Endothelial cell of umbilical vein (primary cell): ENCODE measurements at places on chromosomes 5 and 9.

- H3K4me1 ChIP-seq = no peaks in the 10 kb centered on the region
- H3K4me3 ChIP-seq = no peak overlapping the region
- no peak for DNase-seq
- H3K27me3 ChIP-seq = peaks cover 4% of the 10 kb centered on the region
Observed at GRCh38 chr5:139851558-139851957, 56.0 kb downstream of the PSD2 start.

DNA sequence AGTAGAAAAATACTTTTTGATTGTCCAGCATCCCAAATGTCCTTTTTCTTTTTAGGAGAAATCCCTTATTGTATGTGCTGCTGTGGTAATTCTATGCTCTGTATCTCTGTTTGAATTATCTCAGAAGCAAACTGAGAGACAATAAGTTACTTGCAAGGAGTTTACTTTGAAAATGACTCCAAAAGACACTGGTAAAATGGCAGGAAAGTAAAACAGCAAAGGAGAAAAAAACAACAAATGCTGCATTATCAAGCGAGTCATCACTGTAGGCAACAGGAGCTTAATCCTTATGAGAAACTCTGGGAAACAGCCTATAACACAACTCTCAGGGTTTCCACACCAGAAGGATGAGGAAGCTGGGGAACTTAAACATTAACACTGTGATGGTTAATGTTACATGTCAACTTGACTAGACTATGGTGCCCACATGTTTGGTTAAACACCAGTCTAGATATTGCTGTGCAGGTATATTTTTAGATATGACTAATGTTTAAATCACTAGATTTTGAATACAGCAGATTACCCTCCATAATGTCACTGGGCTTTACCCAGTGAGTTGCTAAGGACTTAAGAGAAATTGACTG is 92.6 kb upstream of the GAS1 start:
- H3K27me3 ChIP-seq = no peaks in the 10 kb centered on the region
- no peak overlapping the region for H3K27ac ChIP-seq
- H3K4me1 ChIP-seq = no peaks in the 10 kb centered on the region
- H3K4me3 ChIP-seq = no peak overlapping the region

- H3K4me1 ChIP-seq = peaks cover 5% of the 10 kb centered on the region
- no peak overlapping the region for H3K4me3 ChIP-seq
- no peaks in the 10 kb centered on the region for H3K36me3 ChIP-seq
- DNase-seq = no peak
Observed at GRCh38 chr9:131095666-131096268, 564 bp upstream of the AIF1L start.

GRCh38 chr9:121885345-121885901 is 207.7 kb downstream of the TTLL11 start:
- no peak for DNase-seq
- H3K4me3 ChIP-seq = no peak overlapping the region
- peaks cover 14% of the 10 kb centered on the region for H3K4me1 ChIP-seq
- no peak overlapping the region for H3K27ac ChIP-seq
- no peaks in the 10 kb centered on the region for H3K27me3 ChIP-seq

GRCh38 chr9:115913696-115914095 is 239.9 kb upstream of the PAPPA start:
- no peak overlapping the region for H3K27ac ChIP-seq
- H3K36me3 ChIP-seq = no peaks in the 10 kb centered on the region
- no peaks in the 10 kb centered on the region for H3K4me1 ChIP-seq
- H3K27me3 ChIP-seq = no peaks in the 10 kb centered on the region

DNA sequence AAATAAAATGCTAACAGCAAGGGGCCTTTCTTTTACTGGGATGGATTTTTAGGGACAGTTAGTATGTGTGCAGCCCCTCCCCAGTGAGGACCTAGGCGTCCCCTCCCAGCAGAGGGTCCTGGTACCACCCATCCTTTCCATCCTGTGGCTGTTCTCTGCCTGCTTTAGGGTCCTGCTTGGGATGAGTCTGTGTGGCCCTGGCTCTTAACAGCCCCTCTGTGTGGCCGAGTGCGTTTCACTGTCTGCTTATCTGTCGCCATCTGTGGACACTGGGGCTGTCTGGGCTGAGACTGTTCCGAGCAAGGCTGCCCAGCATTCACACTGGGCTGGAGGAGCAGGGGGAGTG is 17.0 kb downstream of the WNK2 start:
- H3K27me3 ChIP-seq = no peaks in the 10 kb centered on the region
- DNase-seq = no peak
- no peak overlapping the region for H3K27ac ChIP-seq

DNA sequence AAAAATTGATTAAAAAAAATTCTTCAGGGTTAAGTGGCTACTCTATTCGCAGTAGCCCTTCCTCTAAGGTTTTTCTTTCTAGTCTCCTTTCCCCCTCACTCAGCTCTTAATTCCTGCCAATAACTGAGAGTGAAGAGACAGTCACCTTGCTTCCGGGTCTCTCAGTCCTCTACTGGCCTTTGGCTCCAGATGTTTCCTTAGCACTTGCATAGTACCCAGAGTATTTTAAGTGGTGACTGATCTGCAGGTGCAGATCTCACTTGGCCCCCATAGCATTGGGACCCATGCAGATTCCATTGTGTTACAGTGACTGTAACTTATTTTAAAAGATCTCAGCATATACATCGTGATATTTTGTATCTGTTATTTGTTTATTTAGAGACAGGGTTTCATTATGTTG is 66.2 kb downstream of the GCNT1 start:
- no peak overlapping the region for H3K27ac ChIP-seq
- DNase-seq = no peak
- H3K27me3 ChIP-seq = no peaks in the 10 kb centered on the region
- H3K36me3 ChIP-seq = no peaks in the 10 kb centered on the region

DNA sequence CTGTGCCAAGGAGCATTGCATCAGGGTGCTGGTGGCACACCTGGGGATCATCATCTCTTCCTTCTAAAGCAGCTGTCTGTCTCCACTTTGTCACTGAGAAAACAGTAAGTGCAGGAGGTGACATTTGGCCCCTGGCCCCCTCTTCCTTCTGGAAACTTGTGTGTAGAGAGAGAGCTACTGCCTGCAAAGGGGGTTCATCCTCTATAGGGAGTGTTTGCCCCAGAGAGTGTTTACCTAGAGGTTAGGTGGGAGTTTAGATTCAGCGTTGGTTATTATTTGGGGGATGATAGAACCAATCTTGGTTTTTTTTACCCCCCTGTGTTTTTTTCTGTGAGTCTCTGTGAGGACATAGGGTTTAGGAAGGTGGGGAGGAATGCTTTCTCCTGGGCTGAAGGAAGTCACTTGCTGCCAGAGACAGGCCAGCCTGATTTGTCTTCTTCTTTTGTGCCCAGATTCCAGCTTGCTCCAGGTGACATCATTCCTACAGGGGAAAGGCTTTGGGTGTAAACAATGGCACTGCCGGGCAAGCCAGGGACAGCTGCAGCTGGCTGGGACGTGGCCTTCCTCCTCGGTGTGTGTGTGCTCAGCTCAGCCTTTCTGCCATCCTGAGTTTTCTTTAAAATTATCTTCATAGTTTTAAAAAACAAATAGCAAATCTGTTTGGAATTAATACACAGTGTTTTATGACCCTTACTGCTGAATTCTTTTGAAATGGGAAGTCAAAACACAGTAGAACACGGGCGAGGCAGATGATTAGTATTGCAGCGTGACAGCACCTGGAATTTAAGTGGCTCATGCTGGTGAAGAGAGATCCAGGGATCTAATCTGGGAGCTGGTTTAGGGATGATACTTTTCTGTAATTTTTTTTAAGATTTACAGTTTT is 24.5 kb downstream of the PRRC2B start:
- H3K4me1 ChIP-seq = peaks cover 48% of the 10 kb centered on the region
- DNase-seq = peak; percentile 80
- H3K4me3 ChIP-seq = no peak overlapping the region
- peak overlapping the region; percentile 50 for H3K27ac ChIP-seq

DNA sequence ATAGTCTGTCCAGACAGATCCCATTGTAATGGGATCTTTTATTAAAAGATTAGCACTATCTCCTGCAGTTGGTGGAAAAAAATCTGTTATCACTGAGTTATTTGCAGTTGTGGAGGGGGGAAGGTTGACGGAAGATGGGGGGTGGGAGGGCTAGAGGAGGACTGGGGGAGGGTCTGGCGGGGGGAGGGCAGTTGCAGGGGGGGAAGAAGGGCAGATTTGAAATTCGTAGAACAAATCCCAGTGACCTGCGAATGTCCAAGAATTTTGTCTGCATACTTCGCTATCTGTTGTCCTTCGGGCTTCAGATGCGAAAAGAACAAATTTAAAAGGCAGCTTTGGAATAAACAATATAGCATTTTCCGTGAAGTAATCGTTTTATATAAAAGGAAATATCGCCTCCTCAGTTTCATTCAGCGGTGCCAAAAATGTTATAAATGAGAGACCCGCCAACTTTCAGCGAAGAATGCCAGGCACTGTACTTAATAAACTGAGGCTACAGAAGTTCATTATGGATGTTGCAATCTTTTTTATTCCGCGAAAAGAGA is 1.3 kb upstream of the FST start:
- peak; percentile 50 for DNase-seq
- no peaks in the 10 kb centered on the region for H3K36me3 ChIP-seq
- peaks cover 4% of the 10 kb centered on the region for H3K27me3 ChIP-seq

- no peak overlapping the region for H3K4me3 ChIP-seq
- H3K27me3 ChIP-seq = no peaks in the 10 kb centered on the region
- no peaks in the 10 kb centered on the region for H3K4me1 ChIP-seq
- H3K36me3 ChIP-seq = no peaks in the 10 kb centered on the region
- DNase-seq = no peak
Observed at GRCh38 chr9:135920256-135920930, 13.0 kb upstream of the CAMSAP1 start.

GRCh38 chr9:132683873-132684272 is 13.6 kb downstream of the GTF3C4 start:
- no peaks in the 10 kb centered on the region for H3K4me1 ChIP-seq
- DNase-seq = no peak
- peaks cover 21% of the 10 kb centered on the region for H3K36me3 ChIP-seq
- no peak overlapping the region for H3K27ac ChIP-seq

- no peak overlapping the region for H3K27ac ChIP-seq
- no peaks in the 10 kb centered on the region for H3K36me3 ChIP-seq
- DNase-seq = no peak
- H3K4me3 ChIP-seq = no peak overlapping the region
- no peaks in the 10 kb centered on the region for H3K4me1 ChIP-seq
Observed at GRCh38 chr9:91680106-91680505, 256.5 kb upstream of the NFIL3 start.

DNA sequence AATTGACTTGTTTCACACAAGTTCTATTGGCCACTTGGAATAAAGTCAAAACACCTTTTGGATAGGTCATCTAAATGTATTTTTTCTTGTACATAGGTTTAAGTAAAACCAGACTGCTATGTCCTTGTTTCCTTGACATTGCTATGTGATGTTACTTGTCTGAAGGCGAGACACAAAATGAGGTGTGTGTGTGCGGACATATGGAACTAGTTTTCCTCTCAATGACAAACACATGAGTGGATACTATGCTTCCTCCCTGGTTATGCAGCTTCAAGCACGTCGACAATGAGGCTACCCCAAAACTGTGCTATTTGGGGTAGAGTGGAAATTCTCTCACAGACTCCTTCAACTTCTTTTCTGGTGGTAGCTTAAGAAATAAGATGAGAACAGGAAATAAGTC is 276.8 kb downstream of the GAS1 start:
- no peak for DNase-seq
- no peak overlapping the region for H3K27ac ChIP-seq
- no peaks in the 10 kb centered on the region for H3K36me3 ChIP-seq
- H3K4me1 ChIP-seq = no peaks in the 10 kb centered on the region
- H3K27me3 ChIP-seq = no peaks in the 10 kb centered on the region

DNA sequence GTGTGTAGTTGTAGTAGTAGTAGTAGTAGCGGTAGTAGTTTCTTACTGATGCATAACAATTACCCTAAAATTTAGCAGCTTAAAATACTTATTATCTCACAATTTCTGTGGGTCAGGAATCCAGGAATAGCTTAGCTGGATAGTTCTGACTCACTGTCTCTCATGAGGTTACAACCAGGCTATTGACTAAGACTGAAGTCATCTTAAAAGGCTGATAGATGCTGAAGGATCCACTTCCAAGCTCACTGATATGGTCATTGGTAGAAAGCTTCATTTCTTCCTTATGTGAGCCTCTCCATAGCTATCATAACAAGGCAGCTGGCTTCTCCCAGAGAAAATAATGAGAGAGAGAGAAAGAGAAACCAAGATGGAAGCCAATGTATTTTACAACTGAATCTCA is 147.5 kb upstream of the FBXL17 start:
- DNase-seq = no peak
- H3K4me1 ChIP-seq = no peaks in the 10 kb centered on the region
- H3K4me3 ChIP-seq = no peak overlapping the region
- H3K27me3 ChIP-seq = no peaks in the 10 kb centered on the region
- no peaks in the 10 kb centered on the region for H3K36me3 ChIP-seq

DNA sequence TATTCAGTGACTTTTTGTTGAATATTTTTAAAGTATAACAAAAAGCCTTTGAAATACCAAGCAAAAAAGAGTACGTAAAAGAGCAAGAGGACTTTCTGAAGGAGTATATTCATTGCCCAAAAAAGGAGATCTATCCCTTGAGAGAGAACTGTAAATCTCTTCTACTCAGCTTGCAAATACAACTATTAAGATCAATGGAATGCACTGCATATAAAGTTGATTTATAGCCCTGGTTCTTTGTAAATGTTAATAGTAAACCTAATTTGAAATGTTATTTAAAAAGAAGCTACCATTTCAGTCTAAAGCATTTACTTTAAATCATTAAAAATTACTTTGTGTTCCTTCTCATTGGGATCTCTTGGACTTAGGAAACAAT is 168.1 kb downstream of the PDE4D start:
- DNase-seq = no peak
- H3K36me3 ChIP-seq = no peaks in the 10 kb centered on the region
- peaks cover 17% of the 10 kb centered on the region for H3K4me1 ChIP-seq

GRCh38 chr9:114109124-114109523 is 10.0 kb upstream of the KIF12 start:
- H3K27ac ChIP-seq = no peak overlapping the region
- H3K4me3 ChIP-seq = no peak overlapping the region
- peaks cover 8% of the 10 kb centered on the region for H3K27me3 ChIP-seq
- DNase-seq = no peak
- no peaks in the 10 kb centered on the region for H3K36me3 ChIP-seq

- no peaks in the 10 kb centered on the region for H3K27me3 ChIP-seq
- no peak overlapping the region for H3K4me3 ChIP-seq
- peaks cover 10% of the 10 kb centered on the region for H3K4me1 ChIP-seq
Observed at GRCh38 chr5:99058466-99058865, 129.7 kb upstream of the CHD1 start.

GRCh38 chr9:37004424-37004935 is 29.6 kb downstream of the PAX5 start:
- no peak overlapping the region for H3K27ac ChIP-seq
- no peaks in the 10 kb centered on the region for H3K36me3 ChIP-seq
- H3K27me3 ChIP-seq = peaks cover 71% of the 10 kb centered on the region
- H3K4me3 ChIP-seq = no peak overlapping the region
- no peaks in the 10 kb centered on the region for H3K4me1 ChIP-seq

GRCh38 chr5:170597872-170598271 is 94.1 kb downstream of the KCNIP1 start:
- H3K4me1 ChIP-seq = peaks cover 2% of the 10 kb centered on the region
- peak; percentile 40 for DNase-seq
- H3K4me3 ChIP-seq = no peak overlapping the region
- H3K27me3 ChIP-seq = no peaks in the 10 kb centered on the region
- H3K36me3 ChIP-seq = no peaks in the 10 kb centered on the region

- DNase-seq = no peak
- H3K36me3 ChIP-seq = peaks cover 3% of the 10 kb centered on the region
- no peak overlapping the region for H3K27ac ChIP-seq
- no peak overlapping the region for H3K4me3 ChIP-seq
- no peaks in the 10 kb centered on the region for H3K27me3 ChIP-seq
- H3K4me1 ChIP-seq = peaks cover 3% of the 10 kb centered on the region
Observed at GRCh38 chr9:76644171-76644570, 120.1 kb upstream of the PCA3 start.

GRCh38 chr9:112489876-112490666 is 3.4 kb downstream of the KIAA1958 start:
- H3K27me3 ChIP-seq = no peaks in the 10 kb centered on the region
- H3K4me3 ChIP-seq = no peak overlapping the region
- no peak overlapping the region for H3K27ac ChIP-seq
- DNase-seq = no peak
- H3K36me3 ChIP-seq = no peaks in the 10 kb centered on the region
- peaks cover 4% of the 10 kb centered on the region for H3K4me1 ChIP-seq
